ENCODE measurements at places on chromosomes 5 and 9. TPM values are rescaled to one million over a fixed set of nuclear protein-coding genes. Genes with fewer than 3 reads are reported as not detected.

GRCh38 chr5:176359658-176360057 is 1.9 kb downstream of the KIAA1191 start:
- H3K36me3 ChIP-seq = peaks cover 41% of the 10 kb centered on the region
- H3K4me1 ChIP-seq = peaks cover 7% of the 10 kb centered on the region
- H3K27ac ChIP-seq = no peak overlapping the region
- H3K4me3 ChIP-seq = no peak overlapping the region

- H3K4me1 ChIP-seq = no peaks in the 10 kb centered on the region
- H3K27me3 ChIP-seq = no peaks in the 10 kb centered on the region
- H3K27ac ChIP-seq = no peak overlapping the region
- no peaks in the 10 kb centered on the region for H3K36me3 ChIP-seq
Observed at GRCh38 chr5:132183723-132184122, 43.9 kb downstream of the P4HA2 start.

DNA sequence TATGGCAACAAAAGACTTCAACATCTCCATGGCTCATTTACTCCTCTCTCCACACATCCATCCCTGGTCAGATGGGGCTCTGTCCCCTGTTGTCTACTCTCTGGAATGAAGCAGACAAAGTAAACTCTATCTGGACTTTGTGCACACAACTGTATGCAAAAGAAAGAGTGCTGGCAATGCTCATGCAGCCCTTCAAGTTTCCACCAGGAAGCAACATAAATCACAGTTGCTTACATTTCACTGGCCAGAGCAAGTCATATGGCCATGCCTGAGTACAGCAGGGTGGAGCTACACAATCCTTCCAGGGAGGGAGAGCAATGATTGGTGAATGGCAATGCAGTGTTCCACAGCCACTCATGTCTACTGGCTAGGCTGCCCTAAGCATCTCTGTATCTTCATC is 12.4 kb upstream of the SHC3 start:
- no peaks in the 10 kb centered on the region for H3K36me3 ChIP-seq
- no peak overlapping the region for H3K27ac ChIP-seq
- no peak overlapping the region for H3K4me3 ChIP-seq
- DNase-seq = no peak
- no peaks in the 10 kb centered on the region for H3K4me1 ChIP-seq

DNA sequence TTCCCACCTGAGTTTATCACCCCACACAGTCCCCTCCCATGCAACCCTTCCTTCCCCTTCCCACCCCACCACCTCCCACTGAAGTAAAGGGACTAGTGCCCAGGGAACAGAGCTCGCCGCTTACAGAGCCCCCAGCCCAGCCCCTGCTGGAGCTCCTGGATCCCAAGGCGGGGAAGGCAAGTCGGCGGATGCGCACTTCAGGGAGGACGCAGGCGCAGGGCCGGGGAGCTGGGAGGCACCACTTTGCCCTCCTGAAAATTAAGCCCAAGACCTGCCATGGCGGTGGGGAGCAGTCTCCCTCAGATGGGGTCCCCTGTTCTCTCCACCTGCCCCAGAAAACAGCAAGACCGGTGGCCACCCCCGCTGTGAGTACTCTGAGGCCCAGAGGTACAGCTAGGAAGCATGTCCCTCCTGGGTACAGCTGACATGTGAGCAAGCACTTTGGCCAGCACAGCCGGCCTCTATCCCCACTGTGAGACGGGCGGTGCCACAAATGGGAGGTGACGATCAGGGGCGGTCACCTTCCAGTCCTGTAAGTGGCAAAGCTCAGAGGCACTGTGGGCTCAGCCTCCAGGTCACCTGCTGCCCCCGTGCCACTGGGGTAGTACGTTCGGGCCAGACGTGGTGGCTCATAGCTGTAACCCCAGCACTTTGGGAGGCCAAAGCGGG is 45.9 kb downstream of the COL23A1 start:
- no peaks in the 10 kb centered on the region for H3K36me3 ChIP-seq
- peaks cover 18% of the 10 kb centered on the region for H3K4me1 ChIP-seq
- DNase-seq = no peak
- no peak overlapping the region for H3K4me3 ChIP-seq
- H3K27me3 ChIP-seq = no peaks in the 10 kb centered on the region
- H3K27ac ChIP-seq = no peak overlapping the region

- no peak for DNase-seq
- no peak overlapping the region for H3K4me3 ChIP-seq
- no peaks in the 10 kb centered on the region for H3K27me3 ChIP-seq
- H3K4me1 ChIP-seq = no peaks in the 10 kb centered on the region
- H3K36me3 ChIP-seq = no peaks in the 10 kb centered on the region
Observed at GRCh38 chr5:124888622-124889485, 142.4 kb upstream of the ZNF608 start.

DNA sequence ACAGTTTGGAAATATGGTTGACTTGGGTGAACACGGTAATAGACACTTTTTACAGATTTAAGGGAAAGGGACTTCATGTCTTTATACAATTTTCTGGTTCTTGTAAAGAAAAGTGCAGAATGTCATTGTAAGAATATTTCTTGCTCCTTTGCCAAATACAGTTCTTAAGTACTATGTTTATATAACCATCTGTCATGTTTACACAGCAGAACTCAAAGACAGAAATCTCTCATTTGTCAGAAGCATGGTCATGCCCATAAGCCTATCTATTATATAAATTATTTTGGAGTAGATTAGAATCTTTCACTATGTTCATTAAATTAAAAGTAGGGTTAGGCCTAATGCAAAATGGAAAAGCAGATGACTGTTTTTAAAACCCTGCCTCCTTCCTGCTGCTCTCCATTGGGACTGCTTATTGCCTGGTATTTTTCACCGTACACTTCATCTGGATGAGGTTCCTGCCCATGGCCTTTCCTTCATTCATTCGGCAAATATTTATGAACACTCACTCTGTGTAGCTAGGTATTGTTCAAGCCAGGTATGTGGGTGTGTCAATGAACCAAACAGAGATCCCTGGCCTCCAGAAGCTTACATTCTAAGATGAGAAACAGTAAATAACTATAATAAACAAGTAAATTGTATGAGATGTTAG is 558.1 kb downstream of the NR2F1-AS1 start:
- no peak overlapping the region for H3K27ac ChIP-seq
- no peaks in the 10 kb centered on the region for H3K36me3 ChIP-seq

DNA sequence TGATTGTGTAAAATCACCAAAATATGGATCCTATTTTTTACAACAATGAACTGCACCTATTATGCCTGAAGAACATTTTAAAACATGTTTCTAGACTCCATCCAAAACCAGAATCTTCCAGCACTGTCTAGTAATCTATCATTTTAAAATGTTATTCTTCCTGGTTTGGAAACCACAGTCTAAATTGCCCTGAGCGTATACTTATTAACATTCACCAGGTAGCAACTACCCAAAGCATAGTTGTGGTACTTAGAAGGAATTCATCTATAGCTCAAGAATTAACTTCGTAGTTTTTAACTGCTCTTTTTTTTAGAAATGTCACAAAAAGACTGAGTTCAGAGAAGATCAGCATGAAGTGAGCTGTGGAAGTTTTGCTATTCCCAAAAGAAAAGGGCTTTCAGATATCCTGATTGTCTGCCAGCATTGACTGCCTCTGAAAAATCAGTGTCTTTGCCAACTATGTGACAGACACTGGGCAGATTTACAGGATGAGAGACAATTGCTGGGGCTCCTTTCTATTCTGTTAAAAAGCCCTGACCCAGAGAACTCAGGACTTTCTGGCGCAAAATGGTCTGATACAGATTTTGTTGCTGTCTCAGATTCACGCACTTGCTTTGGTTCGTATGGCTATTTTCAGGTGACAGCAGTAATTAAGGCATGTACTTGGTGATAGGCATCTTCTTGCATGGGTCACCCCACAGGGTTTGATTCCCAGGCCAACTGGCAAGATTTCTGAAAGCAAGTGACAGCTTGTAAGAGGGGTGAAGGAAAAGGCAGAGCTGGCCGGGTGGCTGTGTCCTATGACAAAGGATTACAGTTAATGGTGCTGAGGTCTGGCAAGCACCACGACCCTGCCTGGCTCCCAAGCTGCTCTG is 152.5 kb upstream of the RAI14 start:
- no peaks in the 10 kb centered on the region for H3K36me3 ChIP-seq
- H3K27me3 ChIP-seq = no peaks in the 10 kb centered on the region
- peak; percentile 44 for DNase-seq
- no peak overlapping the region for H3K4me3 ChIP-seq
- H3K27ac ChIP-seq = no peak overlapping the region

DNA sequence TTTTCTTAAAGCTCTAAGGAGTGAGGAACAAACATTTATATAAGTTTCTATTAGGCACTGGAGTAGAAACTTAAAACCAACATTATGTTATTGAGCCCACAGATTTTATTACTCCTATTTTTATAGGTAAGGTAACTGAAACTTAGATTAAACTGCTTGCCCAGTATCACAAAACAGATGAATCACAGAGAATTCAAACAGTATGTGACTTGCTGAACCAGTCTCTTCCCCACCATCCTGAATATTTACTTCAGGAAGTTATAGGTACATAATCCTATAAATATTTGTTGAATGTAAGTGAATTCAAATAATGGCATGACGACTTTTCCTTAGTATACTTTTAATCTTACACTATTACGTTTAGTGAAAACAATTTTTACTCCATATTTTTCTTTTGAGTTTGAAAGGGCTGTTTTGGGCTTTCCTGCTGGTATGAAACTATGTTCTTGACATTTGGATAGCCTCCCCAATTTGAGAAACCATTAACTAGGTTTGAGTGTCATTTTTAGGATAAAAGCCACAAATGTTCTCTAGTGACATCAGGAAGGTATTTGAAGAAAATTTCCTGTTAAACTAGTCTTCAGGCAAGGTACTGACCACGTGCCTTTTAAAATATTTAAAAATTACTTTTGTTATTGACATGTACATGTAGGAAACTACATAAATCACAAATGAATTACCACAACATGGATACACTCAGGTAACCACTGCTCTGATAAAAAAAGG is 39.3 kb downstream of the PRRC1 start:
- H3K27me3 ChIP-seq = no peaks in the 10 kb centered on the region
- DNase-seq = no peak
- no peak overlapping the region for H3K27ac ChIP-seq
- no peak overlapping the region for H3K4me3 ChIP-seq

GRCh38 chr5:64839936-64840335 is 71.2 kb downstream of the CWC27 start:
- no peaks in the 10 kb centered on the region for H3K27me3 ChIP-seq
- H3K4me3 ChIP-seq = no peak overlapping the region
- no peaks in the 10 kb centered on the region for H3K36me3 ChIP-seq
- no peaks in the 10 kb centered on the region for H3K4me1 ChIP-seq

DNA sequence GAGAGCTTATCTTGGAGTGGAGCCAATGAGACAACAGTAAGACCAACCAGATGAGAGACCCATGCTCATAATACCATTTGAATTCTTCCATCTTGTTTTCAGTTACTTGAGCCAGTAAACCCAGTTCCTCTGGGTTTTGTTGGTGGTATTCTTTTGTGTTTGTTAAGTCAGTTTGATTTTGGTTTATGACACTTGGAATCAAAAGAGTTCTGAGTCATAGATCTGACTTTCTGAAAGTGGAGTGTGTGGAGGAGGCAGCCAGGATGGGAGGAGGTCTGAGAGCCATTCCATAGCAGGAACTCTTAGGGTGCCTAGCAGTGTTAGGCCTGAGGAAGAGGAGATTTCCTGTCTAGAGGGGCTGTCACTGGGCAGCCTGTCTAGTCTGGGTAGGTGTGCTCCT is 24.6 kb upstream of the PANK3 start:
- no peaks in the 10 kb centered on the region for H3K27me3 ChIP-seq
- no peak for DNase-seq
- no peak overlapping the region for H3K4me3 ChIP-seq
- no peaks in the 10 kb centered on the region for H3K36me3 ChIP-seq
- no peak overlapping the region for H3K27ac ChIP-seq

- DNase-seq = no peak
- H3K36me3 ChIP-seq = no peaks in the 10 kb centered on the region
- no peaks in the 10 kb centered on the region for H3K27me3 ChIP-seq
- peaks cover 4% of the 10 kb centered on the region for H3K4me1 ChIP-seq
Observed at GRCh38 chr5:150658121-150658520, 2.9 kb upstream of the MYOZ3 start.

DNA sequence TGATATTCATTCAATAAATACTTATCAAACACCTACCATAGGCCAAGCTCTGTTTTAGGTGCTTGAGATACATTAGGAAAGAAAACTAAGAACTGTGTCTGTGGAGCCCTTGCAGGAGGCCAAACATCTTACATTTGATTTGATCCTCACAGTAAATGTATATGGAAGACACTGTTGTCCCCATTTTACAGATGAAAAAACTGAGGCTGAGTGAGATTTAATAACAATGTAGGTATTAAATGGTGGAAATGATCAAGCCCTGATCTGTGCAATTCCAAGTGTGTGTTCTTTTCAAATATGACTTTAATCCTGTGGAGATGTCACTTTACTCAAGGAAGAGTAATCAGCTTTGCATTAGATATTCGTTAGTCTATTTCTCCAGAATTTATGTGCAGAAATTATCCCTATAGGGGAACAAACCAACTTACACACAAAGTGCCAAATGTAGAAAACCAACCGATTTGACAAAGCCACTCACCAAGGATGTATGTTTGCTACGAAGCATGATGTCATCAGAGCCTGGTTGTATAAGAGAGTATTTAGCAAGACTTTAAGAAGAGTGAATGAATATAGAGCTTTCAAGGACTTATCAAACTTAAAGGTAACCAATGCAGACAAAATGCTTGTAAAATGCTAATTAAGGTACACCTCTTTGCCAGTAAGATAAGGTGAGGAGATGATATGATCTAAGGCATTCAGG is 153.9 kb upstream of the NFIB start:
- no peaks in the 10 kb centered on the region for H3K27me3 ChIP-seq
- no peaks in the 10 kb centered on the region for H3K36me3 ChIP-seq
- no peaks in the 10 kb centered on the region for H3K4me1 ChIP-seq
- H3K4me3 ChIP-seq = no peak overlapping the region

DNA sequence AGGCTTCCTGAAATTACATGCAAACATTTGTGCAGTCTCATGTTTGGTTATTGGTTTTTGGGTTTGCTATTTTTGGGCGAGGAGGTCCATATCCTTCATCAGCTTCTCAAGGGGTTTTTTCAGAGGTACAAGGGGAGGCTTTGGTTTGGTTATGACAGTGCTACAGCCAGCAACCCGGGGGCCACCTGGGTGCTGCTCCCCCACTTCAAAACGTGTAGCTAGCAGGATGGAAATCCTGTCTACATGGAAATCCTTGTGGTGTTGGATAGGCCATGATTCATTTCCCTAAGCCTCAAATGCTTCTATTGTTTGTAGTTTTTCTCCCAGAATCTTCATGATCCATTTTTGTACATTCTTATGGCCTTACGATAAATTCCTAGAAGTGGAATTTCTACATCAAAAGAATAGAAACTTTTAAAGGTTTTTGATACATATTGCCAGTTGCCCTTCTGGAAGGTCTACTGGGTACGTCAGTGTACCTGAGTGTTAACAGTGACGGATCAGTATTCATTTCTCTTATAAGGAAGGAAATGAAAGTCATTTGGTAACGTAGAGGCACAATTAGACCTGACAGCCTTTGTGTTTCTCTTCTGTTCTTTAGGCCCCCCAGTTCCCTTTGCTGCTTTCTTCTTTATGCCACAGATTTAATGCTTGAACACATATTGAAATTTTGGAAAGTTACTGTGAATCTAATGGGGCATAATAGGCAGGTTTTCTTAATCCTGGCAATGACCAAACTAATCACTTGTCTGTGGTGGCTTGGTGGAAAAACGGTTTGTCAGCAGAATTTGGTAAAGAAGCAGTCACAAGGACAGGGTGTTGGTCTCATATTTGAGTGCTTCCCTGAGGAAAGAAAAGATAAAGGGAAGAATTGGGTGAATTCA is 69.7 kb upstream of the ABL1 start:
- no peak for DNase-seq
- H3K27me3 ChIP-seq = no peaks in the 10 kb centered on the region
- H3K27ac ChIP-seq = no peak overlapping the region
- H3K36me3 ChIP-seq = no peaks in the 10 kb centered on the region
- H3K4me1 ChIP-seq = peaks cover 11% of the 10 kb centered on the region

TMCO6 gene
- 12.8 TPM for total RNA-seq

CEL gene
- 0.47 TPM for total RNA-seq

KIAA1958 gene
- total RNA-seq = 10.7 TPM

CSF1R gene
- 52.8 TPM for total RNA-seq

FGD3 gene
- total RNA-seq = 17.2 TPM

SPINK13 gene
- total RNA-seq = not detected

NUTM2G gene
- not detected for total RNA-seq

Data from left lung (tissue), 14 donors.